ENCODE measurements at places on chromosomes 12 and 14. TPM values are rescaled to one million over a fixed set of nuclear protein-coding genes. Genes with fewer than 3 reads are reported as not detected.

- no peak for DNase-seq
Observed at GRCh38 chr14:54703082-54703481, 136.2 kb downstream of the SAMD4A start.

DNA sequence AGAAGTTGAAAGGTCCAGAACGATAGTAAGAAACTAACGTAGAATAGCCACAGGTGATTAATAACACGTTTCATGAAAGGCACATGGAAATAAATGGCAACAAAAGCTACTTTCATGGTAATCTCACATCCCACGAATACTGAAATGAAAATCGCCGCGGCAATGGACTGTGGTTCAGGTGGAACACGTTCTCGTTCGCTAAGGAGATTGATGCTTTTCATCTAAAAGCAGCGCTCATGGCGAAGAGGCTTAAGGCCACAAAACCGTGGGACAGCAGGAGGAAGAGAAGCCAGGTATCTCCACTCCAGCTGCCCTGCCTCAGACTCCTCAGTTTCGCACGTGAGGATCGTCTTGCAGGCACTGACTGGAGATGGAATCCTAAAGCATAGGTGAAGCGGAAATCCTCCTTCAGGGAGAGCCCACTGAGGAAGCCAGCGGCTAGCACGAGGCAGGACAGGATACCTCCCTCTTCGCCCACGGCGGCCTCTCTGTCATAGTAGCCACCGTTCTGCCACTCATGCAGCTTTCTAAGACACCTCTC lies 696 bp upstream of the GPHN start:
- DNase-seq = no peak

Gene SYCP3
- 0.20 TPM for total RNA-seq

GRCh38 chr12:105721891-105722290 lies 391.4 kb downstream of the C12orf75 start:
- DNase-seq = no peak

Gene SDR9C7
- not detected for total RNA-seq

- no peak for DNase-seq
Observed at GRCh38 chr14:102103062-102103695, 16.3 kb upstream of the HSP90AA1 start.

- no peak for DNase-seq
Observed at GRCh38 chr12:51324953-51325352, 979 bp upstream of the BIN2 start.

GRCh38 chr12:93468008-93468371 lies 676 bp downstream of the MRPL42 start:
- DNase-seq = peak; percentile 12

Gene NXPH4
- total RNA-seq = 12.0 TPM

DNA sequence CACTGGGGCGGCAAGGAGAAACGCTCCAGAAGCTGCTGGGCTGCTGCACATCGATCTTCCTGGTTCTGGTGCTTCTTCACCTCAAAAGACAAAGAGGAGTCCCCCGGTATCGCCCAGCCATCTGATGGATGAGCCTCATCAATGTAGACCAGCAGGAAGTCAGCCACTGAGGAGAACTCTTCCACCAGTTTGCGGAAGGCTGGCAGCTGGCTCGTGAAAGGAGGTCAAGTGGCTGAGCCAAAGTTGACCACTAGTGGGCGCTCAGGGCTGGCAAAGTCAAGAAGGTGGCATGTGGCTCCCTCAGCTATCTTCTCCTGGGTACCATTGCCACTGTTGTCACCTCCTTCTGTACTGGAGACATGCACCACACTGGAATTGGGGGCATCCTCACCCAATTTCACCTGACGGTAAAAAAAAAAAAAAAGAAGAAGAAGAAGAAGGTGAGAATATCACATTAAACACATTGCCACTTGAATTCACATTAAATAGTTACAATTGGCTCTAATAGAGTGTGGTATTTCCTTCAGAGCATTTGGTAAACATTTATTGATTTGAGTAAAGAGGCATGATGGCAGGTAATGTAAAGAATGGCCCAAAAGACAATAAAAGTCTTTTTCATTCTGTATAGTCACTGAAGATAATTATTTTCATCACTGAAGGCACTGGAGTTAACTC lies 8.3 kb downstream of the DIO2 start:
- no peak for DNase-seq

- no peak for DNase-seq
Observed at GRCh38 chr12:68559984-68560850, 50.5 kb upstream of the RAP1B start.

GRCh38 chr12:118109088-118109487 lies 5.3 kb upstream of the VSIG10 start:
- no peak for DNase-seq

Gene OASL
- 0.59 TPM for total RNA-seq

Gene SNAPC1
- 6.8 TPM for total RNA-seq

DNA sequence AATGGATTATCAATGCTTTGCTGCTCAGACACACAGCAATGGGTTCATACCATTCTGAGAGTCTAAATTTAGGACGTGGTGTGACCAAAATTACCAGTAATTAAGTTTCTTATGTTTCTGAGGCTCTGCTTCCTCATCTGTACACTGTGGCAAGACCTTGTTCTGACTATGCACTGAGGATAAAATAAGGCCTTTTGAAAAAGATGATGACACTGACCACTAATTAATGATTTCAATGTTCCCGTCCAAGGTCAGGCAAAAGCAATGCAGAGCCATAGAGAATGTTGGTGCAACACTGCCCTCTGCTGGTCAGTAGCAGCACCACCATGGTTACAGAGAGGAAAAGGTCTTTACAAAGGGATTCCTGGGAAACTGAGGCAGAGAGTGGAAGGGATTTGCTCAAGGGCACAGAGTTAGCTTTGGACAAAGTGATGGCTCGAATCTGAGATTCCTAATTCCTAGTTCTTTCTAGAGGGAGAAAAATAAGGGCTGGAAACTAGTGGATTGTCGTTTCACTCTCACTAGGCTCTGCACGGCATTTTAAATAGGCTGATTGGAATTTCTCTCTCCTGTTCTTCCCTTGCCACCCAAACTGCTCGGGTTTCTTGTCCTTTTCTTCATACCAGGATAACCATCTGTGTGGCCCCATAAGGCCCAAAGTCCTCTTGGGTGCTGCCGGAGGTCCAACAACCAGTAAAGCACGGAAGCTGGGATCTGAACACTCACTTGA lies 22.3 kb upstream of the P2RX7 start:
- peak; percentile 50 for DNase-seq

GRCh38 chr12:21774358-21775132 lies at the start of gene KCNJ8:
Gene KCNJ8, minus strand, starts transcription at chr12:21774706. Its CDS starts 1,090 bp downstream, at chr12:21773616.
- no peak for DNase-seq

- DNase-seq = no peak
Observed at GRCh38 chr12:47849261-47849660, 29.6 kb upstream of the HDAC7 start.

Gene AVPR1A
- total RNA-seq = 10.5 TPM

DNA sequence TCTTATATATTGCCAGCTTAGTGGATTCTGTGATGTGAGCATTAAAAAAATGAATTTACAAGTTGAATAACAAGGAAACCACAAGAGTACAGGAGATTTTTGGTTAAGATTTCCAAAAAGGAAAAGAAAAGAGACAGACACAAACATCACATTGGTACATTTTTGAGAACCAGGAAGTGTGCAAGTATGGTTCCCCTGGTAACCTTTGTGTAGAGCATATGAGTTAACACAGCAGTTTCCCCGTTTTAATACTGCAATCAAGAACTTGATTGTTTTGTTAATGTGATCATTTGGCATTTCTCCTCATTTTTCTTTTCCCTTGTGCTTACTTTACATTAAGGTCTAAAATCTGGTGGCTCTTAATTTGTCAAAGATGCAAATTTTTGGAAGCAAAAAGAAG lies 490.4 kb upstream of the ATP2B1 start:
- peak; percentile 10 for DNase-seq

DNA sequence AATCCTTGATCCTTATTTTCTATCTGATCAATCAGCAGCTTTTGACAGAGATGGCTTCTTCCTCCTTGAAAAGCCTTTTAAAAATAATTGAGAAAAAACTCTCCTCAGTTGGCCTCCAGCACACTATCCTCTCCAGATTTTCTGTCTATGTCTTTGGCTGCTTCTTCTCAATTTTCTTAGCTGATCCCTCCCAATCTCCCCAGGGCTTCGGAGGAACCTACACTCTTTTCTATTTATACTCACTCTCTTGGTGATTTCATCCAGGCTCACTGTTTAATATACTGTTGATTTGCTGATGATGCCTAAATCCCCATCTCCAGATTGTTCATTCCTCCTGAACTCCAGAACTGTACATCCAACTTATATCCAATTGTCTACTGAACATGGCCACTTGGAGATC lies 54.8 kb downstream of the RDH12 start:
- no peak for DNase-seq

Gene LBHD2
- total RNA-seq = 1.2 TPM

DNA sequence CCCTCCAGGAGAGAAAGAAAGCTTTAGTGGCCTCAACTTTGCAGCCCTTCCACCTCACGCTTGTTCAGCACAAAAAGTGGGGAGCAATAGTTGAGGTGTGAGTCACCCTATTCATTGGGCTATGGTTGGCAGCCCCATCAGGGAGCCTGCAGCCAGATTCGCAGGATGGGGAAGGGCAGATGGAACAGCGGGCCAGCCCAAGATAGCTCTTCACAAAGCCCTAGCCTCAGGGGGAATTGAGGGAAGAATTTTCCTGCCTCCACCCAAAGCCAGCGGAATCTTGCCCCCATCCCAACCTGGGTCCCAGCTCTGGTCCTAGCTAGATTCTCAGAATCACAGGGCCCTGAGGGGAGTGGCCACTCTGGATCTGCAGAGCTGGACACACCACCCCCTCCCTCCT lies 3.6 kb upstream of the KRT5 start:
- no peak for DNase-seq

Gene RFLNA
- total RNA-seq = 35.5 TPM

Gene TPI1
- 413 TPM for total RNA-seq

Gene ASPG
- total RNA-seq = 0.50 TPM

Gene PARPBP
- 7.1 TPM for total RNA-seq

- DNase-seq = no peak
Observed at GRCh38 chr12:124564971-124565491, 2.4 kb downstream of the NCOR2 start.

- DNase-seq = no peak
Observed at GRCh38 chr12:44774815-44775411, 101.2 kb downstream of the NELL2 start.

- DNase-seq = no peak
Observed at GRCh38 chr14:92613008-92613658, 99.6 kb downstream of the RIN3 start.
